ENCODE measurements at places on chromosomes 3 and 15.

DNA sequence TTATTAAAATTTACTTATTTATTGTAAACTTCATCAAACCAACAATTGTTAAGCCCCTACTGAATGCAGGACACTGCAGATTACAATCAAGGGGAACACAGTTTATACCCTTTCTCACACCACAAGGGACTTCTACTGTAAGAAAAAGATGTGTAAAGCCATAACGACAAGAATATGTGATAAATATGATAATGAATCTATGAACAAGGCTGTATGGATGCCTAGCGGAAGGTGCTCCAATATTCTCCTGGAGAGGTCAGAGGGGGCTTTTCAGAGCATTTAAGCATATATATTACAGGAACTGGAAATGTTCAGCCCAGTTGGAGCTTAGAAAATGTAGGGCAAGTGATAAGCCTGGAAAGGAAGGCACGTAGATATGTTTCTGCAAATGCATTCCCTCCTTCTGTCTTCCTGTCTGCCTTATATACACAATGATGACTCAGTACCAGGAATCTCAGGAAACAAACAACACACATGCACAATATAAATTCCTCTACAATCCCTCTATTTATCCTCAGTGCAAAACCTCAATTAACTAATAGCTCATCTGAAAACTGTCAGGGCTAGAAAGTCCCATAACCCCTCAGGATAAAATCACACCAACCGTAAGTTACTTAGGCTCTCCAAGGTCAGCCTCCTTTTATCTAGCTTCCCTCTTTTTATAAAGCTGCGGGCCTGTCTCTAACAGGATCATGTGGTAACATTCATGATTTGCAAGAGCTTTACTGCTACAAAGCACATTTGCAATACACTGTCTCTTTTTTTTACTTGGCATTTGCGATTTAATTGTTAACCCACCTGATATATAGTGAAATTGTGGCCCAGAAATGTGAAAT is 393.1 kb downstream of the LPP start:
- DNase-seq, result no peak

DNA sequence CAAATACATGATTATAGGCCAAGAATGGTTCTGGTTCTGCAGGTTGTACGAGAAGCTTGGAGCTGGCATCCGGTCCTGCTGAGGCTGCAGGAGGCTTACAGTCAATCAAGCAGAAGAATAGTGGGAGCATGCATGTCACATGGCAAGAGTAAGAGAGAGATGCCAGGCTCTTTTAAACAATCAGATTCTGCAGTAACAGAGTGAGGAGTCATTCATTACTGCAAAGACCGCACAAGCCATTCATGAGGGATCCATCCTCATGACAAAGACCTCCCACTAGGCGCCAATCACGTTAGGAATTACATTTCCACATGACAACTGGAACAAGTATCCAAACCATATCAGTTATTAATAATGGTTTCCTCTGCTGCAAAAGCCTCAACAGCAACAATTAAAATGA is 536.8 kb downstream of the CADM2 start:
- no peak for DNase-seq

- DNase-seq, result no peak
These were observed 380.3 kb upstream of the THBS1 start for GRCh38 chr15:39200586-39200985.

GRCh38 chr15:52180196-52180835 is 10.9 kb downstream of the GNB5 start:
- peak; percentile 16 for DNase-seq

DNA sequence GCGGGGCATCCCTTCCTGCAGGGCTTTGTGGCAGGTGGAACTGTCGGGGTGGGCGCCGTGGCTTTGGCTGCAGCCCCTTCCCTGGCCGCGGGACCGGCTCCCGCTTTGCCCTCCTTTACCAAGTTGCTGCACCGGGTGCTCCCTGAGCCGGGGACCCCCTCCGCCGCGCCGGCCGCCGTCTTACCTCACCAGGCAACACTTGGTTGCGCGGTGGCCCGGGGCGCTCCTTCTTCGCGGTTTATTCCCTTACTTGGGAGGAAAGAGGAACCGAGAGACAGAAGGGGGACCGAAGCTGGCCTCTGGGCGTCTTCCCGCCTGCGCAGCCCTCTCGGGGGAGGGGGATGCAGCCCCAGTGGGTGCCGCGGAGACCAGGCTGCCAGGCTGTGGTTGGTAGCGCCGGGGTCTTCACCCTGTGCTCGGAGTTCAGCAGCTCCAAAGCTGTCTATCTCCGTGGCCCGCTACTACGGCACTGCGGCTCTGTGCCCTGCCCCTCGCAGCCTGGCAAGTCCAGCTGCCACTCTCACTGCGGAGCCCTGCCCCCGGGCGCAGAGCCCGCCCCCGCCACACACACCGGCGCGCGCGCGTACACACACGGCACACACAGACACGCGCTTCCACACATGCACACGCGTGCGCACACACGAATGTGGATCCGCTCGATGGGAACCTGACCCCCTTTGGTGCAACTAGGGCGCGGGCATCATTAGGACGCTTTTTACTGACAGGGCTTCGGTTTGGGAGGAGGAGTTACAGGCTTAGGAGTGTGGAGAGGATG is at the start of gene DGKG:
Gene DGKG (minus strand): TSS at position 473 of the 775 bp plus-strand sequence. CDS start 41,775 bp downstream, outside the sequence.
- DNase-seq, result no peak

DNA sequence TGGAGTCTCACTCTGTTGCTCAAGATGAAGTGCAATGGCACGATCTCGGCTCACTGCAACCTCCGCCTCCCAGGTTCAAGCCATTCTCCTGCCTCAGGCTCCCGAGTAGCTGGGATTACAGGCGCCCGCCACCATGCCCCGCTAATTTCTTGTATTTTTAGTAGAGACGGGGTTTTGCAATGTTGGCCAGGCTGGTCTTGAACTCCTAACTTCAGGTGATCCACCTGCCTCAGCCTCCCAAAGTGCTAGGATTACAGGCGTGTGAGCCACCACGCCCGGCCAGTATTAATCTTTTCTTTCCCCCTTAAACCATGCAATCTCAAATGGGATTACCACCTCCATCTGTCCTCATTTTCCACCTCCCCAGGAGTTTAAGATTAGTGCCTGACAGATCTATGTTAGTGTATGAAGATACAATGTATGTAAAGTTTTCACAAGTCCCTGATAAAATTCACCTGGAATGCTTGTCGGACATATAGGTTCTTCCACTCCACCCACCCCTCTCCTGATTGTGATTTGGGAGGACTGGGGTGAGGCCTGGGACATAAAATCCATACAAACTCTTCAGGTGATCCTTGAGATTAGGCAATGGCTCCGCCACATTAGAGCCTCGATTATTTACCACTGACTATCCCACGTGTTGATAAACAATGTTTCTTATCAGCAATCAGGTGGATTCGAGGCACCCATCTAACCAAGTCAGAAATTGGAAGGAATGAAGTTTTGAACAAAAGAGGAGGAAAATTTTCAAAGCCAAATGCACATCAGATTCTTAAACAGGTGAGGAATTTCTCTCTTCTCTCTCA is 1.2 kb downstream of the PARL start:
- no peak for DNase-seq

- DNase-seq, result no peak
These were observed 5.0 kb downstream of the PTH1R start for GRCh38 chr3:46882377-46883053.

DNA sequence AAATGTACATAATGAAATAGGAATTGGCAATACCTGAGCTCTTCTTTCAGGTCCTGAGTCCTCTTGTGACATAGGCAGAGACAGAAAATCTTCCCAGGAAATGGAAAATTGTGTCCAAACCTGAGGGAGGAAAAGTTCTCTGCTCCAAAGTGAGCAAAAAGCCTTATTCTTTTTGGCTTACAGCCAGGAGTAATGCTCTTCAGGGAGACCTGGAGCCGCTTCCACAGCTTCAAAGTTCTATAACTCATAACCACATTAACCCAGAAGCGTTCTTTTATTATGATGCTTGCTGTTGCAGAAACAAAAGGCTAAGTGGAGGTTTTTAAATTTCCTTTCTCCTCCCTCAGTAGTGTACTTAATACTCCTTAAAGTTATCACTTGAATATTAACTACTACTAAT is 633 bp downstream of the IGSF10 start:
- DNase-seq, result no peak

DNA sequence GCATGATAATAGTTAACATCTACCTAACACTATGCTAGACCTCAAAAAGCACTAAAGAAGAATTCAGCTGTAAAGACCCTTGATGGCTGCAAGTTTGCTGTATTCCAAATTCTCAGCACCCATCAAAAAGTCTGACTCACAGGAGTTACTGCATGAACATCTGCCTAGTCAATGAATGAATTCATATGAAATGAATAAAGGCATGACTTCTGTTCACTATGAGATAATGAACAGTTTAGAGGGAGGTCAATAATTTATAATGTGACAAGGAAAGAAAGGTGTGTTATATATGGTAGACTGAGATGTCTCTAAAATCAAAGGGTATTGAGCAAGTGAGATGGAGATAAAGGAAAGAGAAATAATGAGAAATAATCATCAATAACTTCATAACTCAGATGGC is 508.2 kb upstream of the TGFBR2 start:
- DNase-seq, result no peak

GRCh38 chr15:48437178-48437577 is 105.9 kb downstream of the DUT start:
- no peak for DNase-seq

DNA sequence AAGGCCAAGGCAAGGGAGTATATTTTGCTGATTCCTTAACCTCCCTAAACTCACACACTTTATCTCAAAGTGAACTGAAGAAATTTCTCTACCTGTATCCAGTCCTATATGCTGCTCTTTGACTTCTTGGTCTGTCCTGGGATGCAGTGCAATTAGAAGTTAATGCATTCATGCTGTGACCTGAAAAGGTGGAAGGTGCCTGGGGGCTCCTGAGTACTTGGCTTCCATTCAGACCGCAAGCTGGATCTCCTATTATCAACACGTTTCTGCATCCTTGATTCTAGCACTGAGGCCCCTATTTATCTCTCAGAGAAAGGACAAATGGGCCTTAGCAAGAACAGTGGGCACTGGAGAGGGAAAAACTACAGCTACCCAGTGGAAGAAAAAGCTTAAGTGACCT is 17.7 kb upstream of the CADPS start:
- DNase-seq, result no peak

DNA sequence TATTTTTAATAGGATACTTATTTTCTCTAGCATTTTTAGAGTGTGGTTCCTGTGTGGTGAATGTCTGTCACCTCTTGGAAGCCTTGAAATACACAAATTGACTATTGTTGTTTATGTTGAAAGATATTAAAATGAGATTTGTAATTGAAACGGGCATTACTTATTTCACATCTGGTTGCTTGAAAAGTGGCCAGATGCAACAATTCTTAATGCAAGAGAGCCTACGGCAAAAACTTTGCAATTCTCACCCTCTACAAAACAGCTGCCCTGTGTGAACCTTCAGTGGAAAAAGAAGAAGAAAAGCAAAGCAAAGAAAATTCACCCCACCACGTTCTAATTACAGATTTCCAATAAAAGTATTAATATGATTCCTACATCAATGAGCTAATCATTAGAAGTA is 46.6 kb downstream of the PPARG start:
- DNase-seq, result no peak

GRCh38 chr3:124731760-124732159 is 1.5 kb downstream of the UMPS start:
- DNase-seq, result no peak

DNA sequence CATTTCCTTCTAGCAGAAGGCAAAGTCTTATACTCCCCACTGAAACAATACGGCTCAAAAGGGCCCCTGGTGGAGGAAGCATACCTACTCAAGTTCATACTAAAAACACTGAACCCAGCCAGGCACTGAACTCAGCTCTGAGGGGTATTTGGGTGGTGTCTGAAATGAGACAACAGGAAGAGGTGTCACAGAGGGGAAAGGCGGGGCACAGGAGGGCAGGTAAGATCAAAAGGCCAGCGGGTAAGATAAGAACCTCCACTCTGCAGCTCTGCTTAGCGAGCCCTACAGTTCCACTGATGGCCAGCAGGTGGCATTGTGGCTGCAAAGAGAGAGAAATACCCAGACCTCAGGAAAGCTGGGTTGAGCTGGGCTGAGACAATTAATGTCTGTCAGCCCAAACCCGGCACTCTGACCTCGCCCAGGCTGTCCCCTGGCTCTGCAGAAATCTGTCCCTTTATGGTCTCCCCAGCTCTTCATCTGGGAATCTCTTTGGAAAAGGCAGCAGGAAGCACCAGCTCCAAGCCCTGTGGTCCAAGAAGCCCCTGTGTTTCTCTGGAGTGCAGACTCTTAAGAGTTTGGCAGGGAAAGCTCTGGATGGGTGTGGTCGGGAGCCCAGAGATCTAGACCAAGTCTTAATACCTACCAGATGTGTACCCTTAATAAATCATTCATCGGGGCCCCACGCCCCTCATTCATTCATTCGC is 8.4 kb downstream of the MFGE8 start:
- peak; percentile 94 for DNase-seq

DNA sequence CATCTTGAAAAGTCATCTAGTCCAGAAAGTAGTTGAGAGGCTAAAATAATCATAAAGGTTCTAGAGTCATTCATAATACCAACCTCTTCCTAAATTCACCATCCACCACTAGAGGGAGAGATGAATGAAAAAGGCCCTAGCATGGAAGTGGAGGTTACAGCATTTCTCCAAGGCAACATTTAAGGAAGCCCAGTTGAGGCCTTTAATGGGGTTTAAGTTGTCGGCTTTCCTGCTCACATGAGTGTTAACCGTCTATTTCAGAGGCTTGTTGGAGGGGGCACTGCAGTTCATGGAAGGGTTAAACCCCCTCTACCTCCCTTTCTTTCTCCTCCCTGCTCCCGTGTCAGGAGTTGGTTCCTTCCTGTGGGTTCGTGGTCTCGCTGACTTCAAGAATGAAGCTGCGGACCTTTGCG is 3.8 kb upstream of the SLCO3A1 start:
- no peak for DNase-seq

DNA sequence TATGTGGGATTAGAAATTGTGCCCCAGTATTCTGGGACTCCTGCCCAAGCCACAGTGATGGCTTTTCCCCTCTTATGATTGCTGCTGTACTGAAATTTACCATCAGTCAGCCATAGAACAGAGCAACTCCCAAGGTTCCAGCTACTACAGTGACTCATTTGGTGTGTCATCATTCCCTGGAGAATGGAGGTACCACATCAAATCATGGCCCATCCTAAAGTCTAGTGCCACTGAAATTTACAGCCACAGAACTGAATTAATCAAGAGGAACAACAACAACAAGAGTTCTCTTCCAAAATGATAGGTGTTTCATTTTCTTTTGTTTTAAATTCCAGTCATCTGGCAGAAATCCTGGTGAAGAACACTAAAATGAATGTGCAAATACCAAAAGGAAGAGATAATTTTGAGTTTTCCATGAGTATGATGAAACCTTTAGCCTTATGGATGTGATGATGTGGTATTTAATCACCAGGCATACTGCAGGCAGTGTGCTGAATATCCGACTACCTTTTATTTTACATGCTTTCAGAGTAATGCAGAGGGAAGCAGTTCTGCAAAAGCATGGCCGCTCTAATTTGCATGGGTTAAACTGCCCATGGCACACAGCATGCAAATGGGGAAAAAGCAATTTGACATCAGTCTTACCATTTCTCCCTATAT is 75.6 kb upstream of the SLC2A2 start:
- DNase-seq, result no peak

DNA sequence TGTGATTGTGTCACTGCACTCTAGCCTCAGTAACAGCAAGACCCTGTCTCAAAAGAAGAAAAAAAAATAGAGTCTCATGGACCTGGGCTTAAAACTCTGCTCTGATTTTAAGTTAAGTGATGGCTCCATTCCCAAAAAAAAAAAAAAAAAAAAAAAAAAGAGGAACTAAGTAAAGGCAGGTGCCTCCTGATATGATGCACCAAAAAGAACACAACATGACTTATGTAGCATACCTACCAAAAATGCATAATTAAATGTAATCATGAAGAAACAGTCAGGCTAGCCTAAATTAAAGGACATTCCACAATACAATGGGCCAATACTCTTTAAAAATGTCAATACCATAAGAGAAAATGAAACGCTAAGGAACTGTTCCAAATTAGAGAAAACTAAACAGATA is 5.4 kb upstream of the IREB2 start:
- DNase-seq, result no peak

Measured in activated CD4-positive, alpha-beta T cell treated with anti-CD3 and anti-CD28 coated beads, Interleukin-2, amount 50 U/mL, for 4 hours (primary cell).